Thoracic aorta (tissue), 2 donors: ENCODE measurements at places on chromosomes 11 and 22. TPM values are rescaled to one million over a fixed set of nuclear protein-coding genes. Genes with fewer than 3 reads are reported as not detected.

The RTN4R gene
- total RNA-seq: not detected

DNA sequence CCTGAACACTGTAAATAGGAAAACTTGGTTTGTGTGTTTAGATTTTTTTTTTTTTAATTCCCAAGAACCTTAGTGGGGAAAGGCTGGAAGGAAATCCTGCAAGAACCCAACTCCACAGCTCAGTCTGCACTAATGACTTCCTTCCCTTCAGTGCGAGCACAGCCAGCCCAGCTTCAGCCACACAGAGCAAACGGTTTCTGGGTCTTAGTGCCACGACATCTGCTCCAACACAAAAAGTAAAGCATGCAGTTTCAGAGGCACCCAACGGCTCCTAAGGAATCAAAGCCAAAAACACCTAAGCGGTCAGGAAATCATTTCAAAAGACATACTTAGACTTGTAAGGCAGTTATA, 236.1 kb downstream of the TTC28 start:
- DNase-seq: peak; percentile 13

DNA sequence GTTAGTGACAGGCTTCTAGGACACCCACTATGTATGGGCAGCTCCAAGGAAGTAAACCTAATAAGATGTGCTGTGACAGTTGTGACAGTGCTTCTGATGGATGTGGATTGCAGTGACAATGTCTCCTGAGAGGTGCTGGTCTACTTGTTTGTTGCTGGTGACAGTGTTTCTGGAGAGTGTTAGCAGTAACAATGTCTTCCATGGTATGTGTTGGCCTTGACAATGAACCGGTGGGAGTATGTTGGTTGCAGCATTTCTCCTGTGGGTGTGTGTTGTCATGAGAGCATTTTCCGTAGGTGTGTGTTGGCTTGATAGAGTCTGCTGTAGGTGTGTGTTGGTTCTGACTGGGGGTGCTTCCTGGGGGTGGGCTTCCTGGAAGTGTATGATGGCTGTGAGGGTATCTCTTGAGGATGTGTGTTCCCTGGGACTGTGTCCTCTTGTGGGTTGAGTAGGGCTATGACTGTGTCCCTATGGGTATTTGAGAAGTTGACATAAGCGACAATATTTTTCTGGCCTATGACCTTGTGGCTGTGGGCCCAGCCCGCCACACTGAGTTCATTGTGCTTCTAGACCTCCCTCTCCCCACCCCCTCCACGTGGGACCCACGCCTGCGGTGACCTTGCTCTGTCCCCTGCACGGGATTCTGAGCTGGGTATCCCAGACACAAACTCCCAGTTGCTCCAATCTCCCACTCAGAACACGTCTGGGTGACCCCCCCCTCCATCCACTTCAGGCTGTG, 1.2 kb downstream of the DCHS1 start:
- DNase-seq: no peak

DNA sequence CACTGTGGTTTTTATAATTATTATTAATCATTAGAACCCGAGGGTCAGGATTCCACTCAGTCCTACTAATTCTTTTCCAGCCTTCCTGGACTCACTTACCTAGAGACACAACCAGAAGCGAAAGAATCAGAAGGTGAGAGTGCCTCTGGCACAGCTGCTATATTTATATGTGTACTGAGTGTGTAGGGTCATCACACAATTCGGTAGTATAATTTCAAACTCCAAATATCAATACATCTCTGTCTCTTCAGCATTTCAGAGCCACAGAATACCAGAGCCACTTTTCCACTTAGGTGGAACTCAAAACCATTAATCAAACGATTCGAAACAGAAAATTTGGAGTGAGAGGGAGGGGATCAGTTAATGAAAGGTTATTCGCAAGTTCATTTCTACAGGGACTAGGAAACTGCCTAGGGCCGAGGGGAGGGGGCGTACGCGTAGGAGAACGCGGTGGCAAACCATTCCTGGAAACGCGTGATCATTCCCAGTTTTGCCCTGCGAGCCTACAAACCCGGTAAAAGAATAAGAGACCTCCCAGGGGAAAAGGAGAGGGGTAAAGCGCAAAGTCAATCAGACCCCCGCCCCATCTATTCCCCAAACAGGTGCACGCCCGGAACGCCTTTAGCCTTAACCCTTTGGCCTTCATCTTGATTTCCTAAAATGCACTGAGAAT, 5.4 kb downstream of the BSX start:
- no peak for DNase-seq

The PATE2 gene
- 0.35 TPM for total RNA-seq

The IFITM10 gene
- total RNA-seq: 28.6 TPM

DNA sequence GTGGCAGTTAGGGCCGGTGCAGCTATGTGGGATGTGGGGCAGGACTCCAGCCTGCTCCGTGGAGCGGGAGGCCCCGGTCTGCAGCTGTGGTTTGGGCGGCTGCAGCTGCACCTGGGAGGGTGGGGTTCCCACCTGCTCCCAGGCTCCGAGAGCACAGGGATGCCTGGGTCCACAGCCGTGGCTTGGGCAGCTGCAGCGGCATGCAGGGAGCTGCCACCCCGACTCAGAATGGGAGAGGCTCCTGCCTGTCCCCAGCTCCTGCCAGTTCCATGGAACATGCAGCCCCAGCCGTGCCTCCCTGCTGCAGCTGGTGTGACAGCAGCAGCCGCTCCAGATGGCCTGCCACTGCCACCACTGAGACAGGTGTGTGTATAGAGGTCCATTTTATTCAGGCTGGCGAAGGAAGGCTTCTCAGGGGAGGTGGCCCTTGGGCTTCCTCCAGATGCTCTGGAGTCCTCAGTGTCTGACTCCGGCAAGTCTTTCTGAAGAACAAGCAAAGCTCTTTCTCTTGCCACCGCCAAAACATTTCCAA, 21.8 kb upstream of the UPK3A start:
- no peak for DNase-seq

The C1QTNF4 gene
- 2.0 TPM for total RNA-seq

The TYR gene
- not detected for total RNA-seq

DNA sequence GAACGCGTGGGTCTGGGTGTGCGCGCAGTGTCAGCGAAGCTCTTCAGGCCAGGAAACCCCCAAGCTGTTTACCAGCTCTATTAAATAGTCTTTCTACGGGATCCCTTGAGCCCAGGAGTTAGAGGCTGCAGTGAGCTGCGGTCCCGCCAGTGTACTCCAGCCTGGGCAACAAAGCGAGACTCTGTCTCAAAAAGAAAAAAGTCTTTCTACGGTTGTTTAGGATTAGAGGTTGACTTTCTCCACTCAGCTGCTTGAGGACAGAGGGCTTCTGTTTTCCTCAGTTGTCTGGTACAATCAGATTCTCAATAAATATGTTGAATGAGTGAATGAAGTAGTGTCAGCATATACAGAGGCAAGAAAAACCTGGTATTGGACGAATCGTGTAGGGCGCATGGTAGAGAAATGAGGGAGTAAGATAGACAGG, 619 bp downstream of the SART1 start:
- DNase-seq: no peak

The VSIG10L2 gene
- total RNA-seq: not detected
